ENCODE measurements at places on chromosomes 2 and 18.

GRCh38 chr2:144405321-144405720 is 114.6 kb downstream of the ZEB2 start:
- no peak for DNase-seq

- no peak for DNase-seq
These were observed at the start of gene ASTL for GRCh38 chr2:96138179-96139145. Gene ASTL, minus strand, starts transcription at chr2:96138502. Its CDS starts 66 bp downstream, at chr2:96138436.

GRCh38 chr2:57453945-57454344 is 592.7 kb upstream of the VRK2 start:
- DNase-seq: no peak

GRCh38 chr2:88632569-88632968 is 5.3 kb upstream of the EIF2AK3 start:
- no peak for DNase-seq

- DNase-seq: peak; percentile 38
These were observed 27.5 kb downstream of the SIX2 start for GRCh38 chr2:44981714-44982108.

DNA sequence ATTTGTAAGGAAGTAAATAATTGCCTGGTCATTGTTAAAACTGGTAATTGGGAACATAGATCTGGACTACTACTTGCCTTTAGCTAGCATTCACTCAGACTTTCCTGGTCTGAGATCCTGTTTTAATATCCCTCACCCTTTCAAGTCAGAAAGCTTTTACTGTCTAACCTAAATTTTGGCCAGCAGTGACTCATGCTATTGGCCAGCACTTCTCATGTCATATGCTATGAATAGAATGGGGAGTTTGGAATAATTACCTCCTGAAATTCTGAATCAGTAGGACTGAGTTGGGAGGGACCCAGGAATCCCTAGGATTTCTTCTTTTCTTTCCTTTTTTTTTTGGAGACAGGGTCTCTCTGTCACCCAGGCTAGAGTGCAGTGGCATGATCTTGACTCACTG is 19.3 kb downstream of the STK36 start:
- DNase-seq: peak; percentile 39
